ENCODE measurements at places on chromosomes 5 and 9. TPM values are rescaled to one million over a fixed set of nuclear protein-coding genes. Genes with fewer than 3 reads are reported as not detected.

Gene PCDH1
- 15.7 TPM for total RNA-seq

Gene LIX1
- not detected for total RNA-seq

Gene HOMER1
- total RNA-seq = 17.2 TPM

Gene PCYOX1L
- 8.0 TPM for total RNA-seq

- peak; percentile 75 for DNase-seq
- H3K4me3 ChIP-seq = no peak overlapping the region
- peaks cover 26% of the 10 kb centered on the region for H3K27me3 ChIP-seq
- H3K36me3 ChIP-seq = no peaks in the 10 kb centered on the region
Measured at GRCh38 chr9:5186416-5187169, 1.2 kb upstream of the INSL6 start.

DNA sequence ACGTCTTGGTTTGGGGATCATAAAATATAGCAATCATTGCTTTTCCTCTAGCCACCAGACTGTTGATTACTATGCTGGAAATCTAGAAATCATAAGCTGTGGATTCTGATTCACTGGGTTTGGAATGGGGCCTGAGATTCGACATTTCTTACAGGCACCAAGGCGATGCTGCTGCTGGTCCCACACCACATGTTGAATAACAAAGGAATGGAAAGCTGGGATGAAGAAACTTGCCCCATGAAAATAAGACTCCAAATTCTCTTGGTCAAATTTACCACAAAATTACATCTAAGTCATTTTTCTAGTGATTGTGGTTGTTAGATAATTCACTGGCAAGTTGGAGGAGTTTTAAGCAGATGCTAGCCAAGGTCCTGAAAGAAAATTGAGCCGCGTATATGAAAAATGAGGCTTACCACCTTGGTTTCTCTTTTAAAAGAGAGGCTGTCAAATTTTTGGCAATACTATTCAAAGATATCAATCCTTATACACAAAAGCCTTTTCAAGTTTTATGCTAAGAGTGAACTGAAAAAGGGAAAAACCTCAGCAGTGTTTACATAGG lies 23.0 kb upstream of the MEIKIN start:
- DNase-seq = no peak
- no peak overlapping the region for H3K27ac ChIP-seq
- no peak overlapping the region for H3K4me3 ChIP-seq
- H3K4me1 ChIP-seq = no peaks in the 10 kb centered on the region
- H3K36me3 ChIP-seq = no peaks in the 10 kb centered on the region

GRCh38 chr5:58099257-58099656 lies 360.6 kb downstream of the PLK2 start:
- no peaks in the 10 kb centered on the region for H3K4me1 ChIP-seq
- H3K27me3 ChIP-seq = no peaks in the 10 kb centered on the region
- H3K4me3 ChIP-seq = no peak overlapping the region
- no peak overlapping the region for H3K27ac ChIP-seq
- no peak for DNase-seq

All from MCF 10A (cell line).